Cardiac muscle cell (in vitro differentiated cells and primary cell): ENCODE measurements at places on chromosomes 13 and 19.

GRCh38 chr19:2167896-2168618 is 4.3 kb downstream of the DOT1L start:
- peak; percentile 62 for DNase-seq

- no peak for DNase-seq
These were observed 225.3 kb downstream of the NHLRC3 start for GRCh38 chr13:39263531-39263930.

- DNase-seq: no peak
These were observed 89.7 kb downstream of the FRY start for GRCh38 chr13:32121316-32121715.

DNA sequence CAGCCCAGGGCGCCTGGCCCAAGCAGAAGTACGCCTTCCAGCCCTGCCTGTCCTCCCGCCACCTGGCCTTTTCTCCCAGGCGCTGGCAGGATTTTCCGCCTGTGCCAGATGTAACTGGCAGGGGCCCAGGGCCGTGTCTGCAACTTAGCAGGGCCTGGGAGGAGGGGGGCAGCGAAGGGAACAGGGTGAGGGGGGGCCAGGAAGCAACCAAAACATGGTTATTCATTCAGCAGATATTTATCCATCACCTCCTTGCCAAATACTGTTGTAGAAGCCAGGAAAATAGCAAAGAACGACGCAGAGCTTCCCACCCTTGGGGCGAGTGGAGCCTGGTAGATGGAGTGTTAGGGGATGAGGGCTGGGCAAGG is 5.6 kb downstream of the TLE6 start:
- peak; percentile 42 for DNase-seq

DNA sequence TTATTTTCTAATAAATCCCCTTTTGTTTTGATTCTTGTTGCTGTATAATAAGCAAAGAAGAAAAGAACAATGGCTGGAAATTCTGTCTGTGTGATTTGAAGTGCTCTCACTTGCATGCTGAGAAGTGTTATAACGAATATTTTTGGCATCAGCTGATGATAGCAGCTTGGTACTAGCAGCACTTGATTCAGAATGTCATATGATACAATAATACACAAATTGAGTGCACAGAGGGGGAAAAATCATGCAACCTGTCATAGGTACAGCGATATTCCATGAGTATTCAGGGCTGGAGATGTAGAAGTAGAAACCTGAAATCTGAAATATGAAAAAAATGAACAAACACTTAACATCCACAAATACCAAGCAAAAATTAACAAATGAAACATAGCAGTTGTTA is 108.1 kb downstream of the FGF14 start:
- no peak for DNase-seq

- no peak for DNase-seq
These were observed 17.0 kb downstream of the F10 start for GRCh38 chr13:113139577-113139976.

- DNase-seq: no peak
These were observed 70.0 kb downstream of the MZT1 start for GRCh38 chr13:72657379-72657778.

- DNase-seq: no peak
These were observed at the start of gene C5AR1 for GRCh38 chr19:47309608-47310007. C5AR1 (plus strand) TSS chr19:47309861; CDS start chr19:47309896, 35 bp downstream.

DNA sequence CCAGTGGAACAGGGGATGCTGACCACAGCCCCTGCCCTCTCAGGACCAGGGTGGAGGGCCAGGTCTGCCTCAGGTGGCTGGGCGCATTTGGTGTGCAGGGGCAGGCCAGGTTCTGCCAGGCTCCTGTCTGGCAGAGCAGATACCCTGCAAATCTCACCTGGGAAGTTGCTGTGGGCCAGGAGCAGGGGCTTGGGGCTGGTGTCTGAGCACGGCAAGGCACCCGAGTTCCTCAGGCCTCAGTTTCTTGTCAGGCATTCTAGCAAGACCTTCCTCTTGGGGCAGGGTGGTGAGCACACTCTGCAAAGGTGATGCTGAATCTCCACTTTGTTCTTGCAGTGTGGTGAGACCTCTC is 1.1 kb downstream of the CRTC1 start:
- no peak for DNase-seq

GRCh38 chr13:21762512-21762911 is 91.6 kb downstream of the FGF9 start:
- DNase-seq: no peak

GRCh38 chr19:19406878-19407632 is 1.6 kb downstream of the GATAD2A start:
- DNase-seq: no peak

- peak; percentile 79 for DNase-seq
These were observed 9.5 kb downstream of the B3GLCT start for GRCh38 chr13:31209172-31209840.

DNA sequence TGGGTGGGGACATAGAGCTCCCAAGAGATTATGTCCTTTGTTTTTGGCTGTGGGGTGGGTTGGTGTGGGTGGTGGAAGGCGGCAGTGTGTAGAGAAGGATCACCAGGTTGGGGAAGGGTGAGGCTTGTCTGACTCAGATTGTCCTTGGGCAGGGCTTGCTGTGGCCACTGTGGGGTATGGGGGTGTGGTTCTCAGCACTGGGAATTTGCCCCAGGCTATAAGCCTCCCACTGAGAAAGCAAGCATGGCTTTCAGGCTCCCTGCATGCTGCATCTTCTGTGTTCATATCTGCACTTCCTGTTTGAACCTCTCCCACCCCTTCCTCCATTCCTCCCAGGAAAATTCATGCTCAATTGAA is 34.9 kb downstream of the DNAJC15 start:
- peak; percentile 66 for DNase-seq

DNA sequence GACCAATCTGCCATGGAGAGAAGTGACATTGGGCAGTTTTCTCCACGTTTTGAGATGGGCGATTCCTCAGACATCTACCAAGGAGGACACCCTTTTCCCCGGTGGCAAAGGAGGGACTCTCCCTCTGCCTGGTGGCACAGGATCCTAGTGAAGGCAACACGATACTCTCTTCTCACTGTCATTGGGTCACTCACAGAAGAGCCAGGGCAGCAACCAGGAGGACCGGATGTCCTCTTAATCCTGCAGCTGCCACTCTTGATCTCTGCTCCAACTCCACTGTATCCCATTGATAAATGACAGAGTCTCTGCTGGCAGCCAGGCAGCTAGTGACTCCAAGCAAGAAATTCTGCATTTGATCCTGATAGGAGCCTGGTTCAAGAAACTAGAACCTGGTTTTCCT is 42.2 kb downstream of the COL4A2 start:
- no peak for DNase-seq

DNA sequence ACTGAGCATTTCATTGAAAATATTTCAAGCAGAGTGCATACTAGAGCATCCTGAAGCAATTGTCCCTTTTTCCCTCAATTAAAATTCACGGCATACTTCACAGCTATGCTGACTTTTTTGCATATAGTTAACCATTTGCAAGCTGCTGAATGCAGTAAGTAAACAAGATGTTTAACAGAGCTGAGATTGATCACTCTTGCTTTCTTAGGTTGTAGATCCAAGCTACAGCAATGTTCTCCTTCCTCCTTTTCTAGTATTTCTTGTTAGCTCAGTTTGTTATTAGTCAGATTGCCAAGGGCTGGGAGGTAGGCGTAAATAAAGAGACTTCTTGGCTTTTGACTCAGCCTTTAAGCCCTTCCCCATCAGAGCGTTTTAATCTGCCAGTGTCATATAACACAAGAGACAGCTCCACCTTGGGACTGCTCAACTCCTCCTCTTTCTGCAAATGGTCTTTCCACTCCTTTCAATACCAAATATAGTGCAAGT is at the start of gene SLITRK6:
Gene SLITRK6 (minus strand): TSS at position 323 of the 486 bp plus-strand sequence. CDS start 2,911 bp downstream, outside the sequence.
- peak; percentile 44 for DNase-seq

DNA sequence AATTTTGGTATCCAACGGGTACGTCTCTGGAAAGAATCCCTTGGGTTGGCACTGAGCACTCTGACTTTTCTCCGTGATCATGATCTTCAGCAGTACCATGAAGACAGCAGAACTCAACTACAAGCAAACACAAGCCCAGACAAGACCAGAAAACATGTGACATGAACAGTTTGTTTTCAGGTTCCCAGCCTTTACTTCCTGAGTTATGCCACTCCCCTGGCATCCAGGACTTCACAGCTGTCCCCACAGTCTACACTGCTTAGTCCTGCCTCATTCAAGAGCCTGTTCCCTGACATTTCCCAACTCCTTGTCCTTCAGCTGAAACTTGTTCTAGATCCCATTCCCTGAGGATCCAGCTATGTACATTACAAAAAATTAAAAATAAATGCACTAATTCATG is 4.9 kb upstream of the N4BP2L1 start:
- DNase-seq: no peak

- peak; percentile 57 for DNase-seq
These were observed 705 bp downstream of the STXBP2 start for GRCh38 chr19:7637374-7638256.

- DNase-seq: peak; percentile 94
These were observed 24.3 kb upstream of the MYDGF start for GRCh38 chr19:4694211-4694987.

- no peak for DNase-seq
These were observed 52.8 kb downstream of the ELF1 start for GRCh38 chr13:40966298-40966697.

DNA sequence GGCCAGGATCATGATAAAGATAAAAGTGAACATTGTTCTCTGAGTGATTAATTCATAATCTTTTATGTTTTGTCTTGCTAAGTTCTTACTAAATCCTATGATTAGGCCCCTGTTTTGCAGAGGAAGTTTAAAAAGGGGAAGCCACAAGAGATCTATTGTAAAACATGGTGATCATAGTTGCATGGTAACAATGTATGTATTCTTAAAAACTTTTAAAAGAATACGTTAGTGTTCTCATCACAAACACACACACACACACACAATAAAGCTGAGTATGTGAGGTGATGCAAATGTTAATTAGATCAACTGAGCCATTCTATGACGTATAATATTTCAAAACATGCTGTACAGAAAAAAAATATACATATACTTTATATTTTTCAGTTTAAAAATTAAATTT is 51.2 kb downstream of the MBD3L2B start:
- DNase-seq: no peak

DNA sequence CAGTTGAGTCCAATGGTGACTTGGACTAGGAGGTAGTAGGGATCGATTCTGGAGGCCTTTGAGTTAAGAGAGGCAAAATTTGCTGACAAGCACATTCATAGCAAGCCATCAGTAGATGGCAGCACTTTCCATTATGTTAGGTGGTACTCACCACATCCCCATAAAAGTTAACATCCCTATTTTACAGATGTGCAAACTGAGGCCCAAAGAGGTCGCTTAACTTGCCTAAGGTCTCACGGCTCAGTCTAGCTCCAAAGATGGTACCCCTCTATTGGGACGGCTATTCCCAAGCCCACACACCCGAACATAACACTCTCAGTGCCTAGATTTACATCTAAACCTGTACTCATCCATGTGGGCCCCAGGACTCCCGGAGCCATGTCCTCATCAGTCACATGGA is 21.5 kb upstream of the FOSB start:
- DNase-seq: peak; percentile 62

DNA sequence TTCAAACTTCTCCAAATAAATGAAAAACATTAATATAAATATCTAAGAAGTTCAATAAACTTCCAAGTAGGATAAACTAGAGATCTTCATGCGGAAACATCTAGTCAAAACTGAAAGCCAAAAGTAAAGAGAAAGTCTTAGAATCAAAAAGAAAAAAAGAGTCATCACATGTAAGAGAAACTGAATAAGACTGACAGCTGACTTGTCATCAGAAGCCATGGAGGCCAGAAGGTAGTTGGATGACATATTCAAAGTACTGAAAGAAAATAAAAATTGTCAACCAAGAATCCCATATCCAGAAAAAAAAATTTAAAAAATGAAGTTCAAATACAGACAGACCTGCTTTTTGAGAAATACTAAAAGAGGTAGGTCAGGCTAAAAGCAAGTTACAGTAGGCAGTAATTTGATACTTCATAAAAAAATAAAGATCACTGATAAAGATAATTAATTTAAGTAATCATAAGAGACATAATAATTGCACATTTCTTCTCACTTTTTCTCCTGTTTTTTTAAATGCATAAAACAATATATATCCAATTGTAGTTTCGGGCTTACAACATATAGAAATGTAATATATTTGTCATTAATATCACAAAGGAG is 327.6 kb upstream of the PCDH9 start:
- DNase-seq: no peak

DNA sequence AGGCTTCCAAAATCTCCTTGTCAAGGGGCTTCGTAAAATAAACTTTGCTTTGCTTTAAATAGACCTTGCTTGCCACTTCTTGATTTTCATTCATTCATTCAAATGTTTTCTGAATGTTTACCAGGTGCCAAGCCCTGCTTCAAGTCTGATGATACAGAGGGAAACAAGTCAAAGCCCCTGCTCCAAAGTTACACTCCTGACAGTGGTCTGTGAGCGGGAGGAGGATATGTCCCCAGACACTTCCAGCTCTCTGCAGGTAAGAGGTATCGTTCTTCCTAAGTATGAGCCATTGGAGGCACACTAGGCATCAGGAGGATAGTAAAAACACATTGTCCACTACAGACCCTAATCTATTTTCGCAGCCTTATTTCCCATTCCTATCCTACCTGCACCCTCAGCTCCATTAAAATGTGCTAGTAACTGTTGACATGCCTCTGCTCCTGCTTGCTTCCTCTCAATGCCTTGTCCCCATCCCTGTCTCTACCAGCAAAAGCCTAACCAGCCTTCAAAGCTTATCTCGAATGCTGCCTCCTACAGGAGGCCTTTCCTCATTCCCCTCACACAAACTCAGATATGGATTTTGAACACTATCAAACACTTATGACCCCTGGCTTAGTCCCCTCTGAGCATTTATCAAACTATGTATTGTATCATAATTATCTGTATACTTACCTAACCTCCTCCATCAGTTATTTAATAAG is 6.2 kb upstream of the WBP4 start:
- no peak for DNase-seq

DNA sequence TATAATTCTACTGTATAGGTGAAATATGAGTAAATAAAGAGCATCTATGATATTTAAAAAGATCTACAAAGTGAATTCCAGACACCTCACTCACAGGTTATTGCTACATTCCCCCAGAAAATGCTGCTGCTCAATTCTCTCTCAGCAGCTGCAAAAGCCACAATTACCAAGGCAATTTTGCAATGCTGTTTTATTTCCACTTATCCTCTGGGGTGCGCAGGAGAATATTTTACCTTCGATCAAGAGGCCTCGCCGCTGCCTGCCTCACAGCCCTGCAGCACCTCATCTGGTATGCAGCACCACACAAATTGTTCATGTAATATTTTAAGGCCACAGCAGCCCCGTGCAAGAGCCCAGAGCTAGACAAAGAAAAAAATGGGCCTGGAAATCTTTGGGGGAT is 333.2 kb downstream of the DNAJC15 start:
- DNase-seq: no peak

DNA sequence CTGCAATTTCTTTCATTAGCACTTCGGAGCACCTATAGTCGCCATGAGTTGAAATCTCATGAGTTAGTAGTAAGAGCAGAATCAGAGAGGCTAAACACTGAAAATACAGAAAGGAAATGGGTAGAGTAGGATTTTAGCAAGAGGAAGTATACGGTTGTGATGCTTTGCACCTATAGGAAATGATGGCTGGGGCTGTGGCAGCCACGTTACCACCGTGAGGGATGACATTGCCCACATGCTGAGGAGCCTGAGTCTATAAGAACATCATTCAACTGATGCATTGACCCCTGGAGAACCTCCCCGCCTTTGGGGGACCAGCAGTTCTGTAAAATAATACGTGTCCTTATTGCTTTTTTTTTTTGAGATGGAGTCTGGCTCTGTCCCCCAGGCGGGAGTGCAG is 20.4 kb downstream of the FAM187B start:
- DNase-seq: no peak

GRCh38 chr13:24995225-24995804 is 100.6 kb upstream of the PABPC3 start:
- peak; percentile 90 for DNase-seq

GRCh38 chr13:50069261-50069660 is 54.0 kb downstream of the KCNRG start:
- DNase-seq: no peak
